ENCODE measurements at places on chromosomes 7 and 10.

GRCh38 chr10:71471006-71471405 is 74.3 kb downstream of the CDH23 start:
- DNase-seq = no peak

- no peak for DNase-seq
Measured at GRCh38 chr10:105328503-105329133, 687.5 kb downstream of the SORCS3 start.

GRCh38 chr10:89242345-89242684 is 9.3 kb downstream of the LIPA start:
- no peak for DNase-seq

GRCh38 chr10:118310822-118311221 is 31.3 kb downstream of the FAM204A start:
- DNase-seq = no peak

GRCh38 chr10:125006188-125006680 is 64.3 kb downstream of the ZRANB1 start:
- no peak for DNase-seq

GRCh38 chr7:88321694-88322093 is 15.0 kb upstream of the STEAP4 start:
- no peak for DNase-seq

- DNase-seq = no peak
Measured at GRCh38 chr10:78276139-78276538, 242.5 kb downstream of the RPS24 start.

- DNase-seq = no peak
Measured at GRCh38 chr7:152760854-152761748, 1.5 kb downstream of the ACTR3B start.

DNA sequence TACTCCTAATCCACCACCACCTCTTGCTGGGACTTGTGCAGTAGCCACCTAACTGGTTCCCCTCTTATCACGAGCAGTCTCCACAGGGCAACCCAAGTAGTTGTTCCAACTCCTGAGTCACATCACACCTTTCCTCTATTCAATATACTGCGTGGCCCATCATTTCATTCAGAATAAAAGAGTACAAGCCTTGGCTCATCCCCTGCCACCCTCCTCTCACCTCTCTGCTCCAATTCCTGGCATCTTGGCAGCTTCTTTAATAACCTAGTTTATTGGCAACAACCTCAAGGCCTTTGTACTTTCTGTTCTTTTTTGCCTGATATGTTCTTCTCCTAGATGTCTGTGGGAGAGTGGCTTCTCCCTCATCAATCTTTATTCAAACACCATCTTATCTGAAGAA is 199.4 kb downstream of the KIAA1217 start:
- no peak for DNase-seq

- no peak for DNase-seq
Measured at GRCh38 chr7:16615228-16615627, 30.3 kb downstream of the ANKMY2 start.

DNA sequence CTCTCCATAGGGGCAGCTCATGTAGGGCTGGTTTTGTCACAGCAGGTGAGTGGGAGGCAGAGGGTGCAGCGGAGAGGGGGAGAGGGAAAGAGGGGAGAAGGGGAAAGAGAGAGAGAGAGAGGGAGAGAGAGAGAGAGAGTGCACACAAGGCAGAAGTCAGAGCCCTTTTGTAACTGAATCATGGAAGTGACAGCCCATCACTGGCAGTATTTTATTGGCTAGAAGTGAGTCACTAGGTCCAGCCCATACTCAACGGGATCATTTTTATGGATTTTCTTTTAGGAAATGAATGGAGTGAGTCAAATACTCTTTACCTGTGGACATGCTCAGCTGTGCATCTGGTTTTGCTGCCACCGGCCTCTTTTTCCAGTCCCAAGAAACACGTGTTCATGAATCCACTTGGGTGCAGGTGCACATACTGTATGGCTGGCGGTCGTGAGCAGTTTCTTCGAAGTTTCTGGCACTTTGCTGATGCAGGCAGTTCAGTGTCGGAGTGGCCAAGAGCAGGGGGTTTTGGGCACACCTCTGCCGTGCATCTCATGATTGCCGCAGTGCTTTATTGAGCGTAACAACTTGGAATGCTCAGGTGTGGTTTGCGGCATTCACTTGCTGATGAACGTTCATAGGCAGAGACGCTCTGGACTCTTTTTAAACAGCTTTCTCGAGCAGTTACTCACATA is 40.3 kb downstream of the DOCK1 start:
- DNase-seq = no peak

DNA sequence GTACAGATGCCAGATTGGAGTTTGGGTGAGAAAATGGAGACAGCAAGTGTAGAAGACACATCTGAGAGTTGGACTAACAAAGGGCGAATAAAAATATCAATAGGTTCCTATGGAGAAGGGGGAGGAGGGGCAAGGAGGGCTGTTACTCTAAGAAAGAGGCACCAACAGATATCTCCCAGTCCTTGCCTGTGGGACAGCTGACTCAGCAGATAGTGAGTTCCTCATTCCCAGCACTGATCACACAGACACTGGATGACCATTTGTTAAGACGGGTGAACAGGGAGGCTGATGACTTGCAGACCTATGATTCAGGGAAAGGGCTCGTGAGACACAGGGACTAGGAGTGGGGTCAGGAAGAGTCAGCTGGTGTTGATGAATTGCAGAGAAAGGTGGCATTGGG is 5.7 kb upstream of the PRR15 start:
- DNase-seq = no peak

DNA sequence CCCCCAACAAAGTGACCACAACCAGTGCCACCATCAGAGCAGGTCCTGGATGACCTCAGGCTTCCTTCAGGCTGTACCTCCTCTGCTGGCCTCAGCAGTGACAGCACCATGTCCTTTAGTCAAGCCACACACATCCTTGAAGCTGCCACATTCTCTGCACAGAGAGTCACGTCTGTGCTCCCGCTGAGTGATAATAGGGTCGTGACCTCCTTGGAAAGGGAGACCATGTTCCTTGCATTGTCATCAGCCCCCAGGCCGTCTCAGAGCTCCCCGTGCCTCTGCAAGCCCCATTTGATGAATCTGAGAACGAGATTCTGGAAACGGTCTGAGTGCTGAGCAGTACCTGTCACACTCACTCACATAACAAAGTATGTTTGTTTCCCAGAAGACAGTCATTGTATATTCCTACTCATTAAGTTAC is 106.5 kb upstream of the PRR15 start:
- no peak for DNase-seq

DNA sequence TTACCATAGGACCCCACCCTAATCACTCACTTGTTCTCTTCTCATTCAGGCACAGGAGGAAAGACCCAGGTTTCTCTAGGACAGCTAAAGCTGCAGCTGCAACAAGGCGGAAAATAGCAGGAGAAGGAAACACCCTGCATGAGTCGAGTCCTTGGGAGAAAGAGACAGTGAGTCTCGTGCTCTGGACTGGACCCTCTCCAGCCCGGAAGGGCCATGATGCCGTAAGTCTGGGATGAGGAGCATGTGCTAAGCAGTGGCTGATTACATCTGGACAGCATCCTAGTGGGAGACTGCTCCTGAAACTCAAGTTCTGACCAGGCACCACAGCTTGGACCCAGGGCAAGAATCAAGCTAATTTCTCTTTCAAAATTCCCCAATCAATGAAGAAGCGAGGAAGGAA is 39.4 kb downstream of the FBXW4 start:
- DNase-seq = no peak

DNA sequence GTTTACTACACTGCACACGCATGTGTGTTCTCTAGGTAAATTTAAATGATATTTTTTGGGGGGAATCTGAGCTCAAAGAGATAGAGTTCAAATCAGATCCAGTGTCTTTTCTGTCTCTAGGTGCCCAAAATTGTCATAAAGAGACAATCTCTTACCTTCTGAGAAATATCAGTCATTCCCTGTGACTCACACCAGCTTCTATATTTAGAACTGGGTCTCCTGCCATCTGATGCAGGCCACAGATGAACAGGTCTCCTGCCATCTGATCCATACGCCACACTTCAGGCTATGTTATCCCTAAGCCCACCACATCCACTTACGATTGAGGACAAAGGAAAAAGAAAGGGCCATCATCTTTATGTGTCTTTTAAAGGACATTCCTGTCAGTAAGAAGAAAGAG is 136.3 kb upstream of the LAMB4 start:
- DNase-seq = no peak

- no peak for DNase-seq
Measured at GRCh38 chr10:14068601-14069250, 262.0 kb downstream of the FRMD4A start.

- no peak for DNase-seq
Measured at GRCh38 chr7:37494926-37495325, 46.3 kb upstream of the ELMO1 start.

DNA sequence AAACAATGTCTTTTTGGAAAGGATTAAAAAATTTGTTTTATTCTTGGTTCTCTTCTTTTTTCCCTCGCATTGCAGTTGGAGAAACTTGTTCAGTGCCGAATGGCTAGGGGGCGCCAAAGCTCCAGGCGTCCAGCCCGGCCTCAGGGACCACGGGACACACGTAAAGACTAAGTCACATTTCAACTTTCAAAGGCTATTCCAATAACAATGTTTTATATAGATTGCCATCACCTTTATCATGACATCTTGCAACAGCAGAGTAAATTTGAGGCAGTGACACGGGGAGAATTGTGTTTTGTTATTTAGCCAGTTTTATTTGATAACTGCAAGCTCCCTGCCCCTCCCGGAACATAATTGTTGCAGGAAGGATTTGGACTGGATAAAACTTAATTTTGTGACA is 2.2 kb upstream of the IGFBP3 start:
- no peak for DNase-seq

DNA sequence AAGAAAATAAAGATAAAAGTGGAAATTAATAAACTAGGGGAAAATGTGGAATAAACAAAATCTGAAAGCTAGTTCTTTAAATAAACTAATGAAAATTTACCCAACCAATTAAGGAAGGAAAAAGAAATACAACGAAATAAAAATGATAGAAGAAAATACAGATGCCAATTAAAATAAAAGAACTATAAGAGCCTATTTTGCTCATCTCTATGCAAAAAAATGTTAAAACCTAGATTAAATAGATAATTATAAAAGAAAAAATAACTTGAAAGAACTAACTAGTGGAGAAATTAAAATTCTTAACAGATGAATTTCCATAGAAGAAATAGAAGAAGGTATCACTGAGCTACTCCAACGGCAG is 32.7 kb downstream of the PKD1L1 start:
- DNase-seq = no peak

DNA sequence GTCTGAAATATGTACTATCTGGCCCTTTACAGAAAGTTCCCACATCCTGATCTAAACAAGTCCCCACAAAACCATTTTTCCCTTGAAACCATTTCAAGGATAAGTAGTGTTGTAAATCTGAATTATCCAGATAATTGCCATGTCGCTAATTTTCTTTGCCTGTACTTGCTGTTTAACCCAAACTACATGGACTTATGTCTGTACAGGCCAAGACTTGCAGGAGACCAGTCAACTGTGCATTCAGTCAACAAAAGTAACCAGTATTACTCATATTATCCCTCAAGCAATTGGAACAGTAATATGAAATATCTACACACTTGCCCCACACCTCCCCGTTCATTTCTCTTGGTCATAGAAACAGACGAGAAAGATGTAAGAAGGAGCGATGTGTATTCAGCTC is 347.8 kb upstream of the NFE2L3 start:
- no peak for DNase-seq

GRCh38 chr7:63039882-63040281 is 958.8 kb upstream of the ZNF722 start:
- no peak for DNase-seq

DNA sequence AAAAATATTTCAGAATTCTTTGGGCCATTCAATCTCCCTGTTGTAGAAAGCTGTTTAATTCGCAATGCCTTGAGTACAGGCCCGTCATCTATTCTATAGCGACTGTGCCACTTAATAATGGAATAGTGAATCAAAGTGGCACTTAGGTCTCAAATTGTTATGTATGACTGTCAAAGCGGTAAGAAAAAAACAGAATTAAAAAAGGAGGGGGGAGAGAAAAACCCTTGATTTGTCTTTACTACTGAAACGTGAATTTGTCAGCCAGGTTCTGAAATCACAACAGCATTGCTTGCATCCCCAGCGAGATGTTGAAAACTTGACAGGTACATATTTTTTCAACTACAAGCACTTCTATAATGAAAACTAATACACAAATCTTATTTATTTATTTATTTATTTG is 320.9 kb downstream of the TFEC start:
- DNase-seq = no peak

- DNase-seq = no peak
Measured at GRCh38 chr10:21488246-21488956, 37.1 kb downstream of the SKIDA1 start.

GRCh38 chr10:122852261-122852660 is 6.6 kb upstream of the CUZD1 start:
- no peak for DNase-seq

DNA sequence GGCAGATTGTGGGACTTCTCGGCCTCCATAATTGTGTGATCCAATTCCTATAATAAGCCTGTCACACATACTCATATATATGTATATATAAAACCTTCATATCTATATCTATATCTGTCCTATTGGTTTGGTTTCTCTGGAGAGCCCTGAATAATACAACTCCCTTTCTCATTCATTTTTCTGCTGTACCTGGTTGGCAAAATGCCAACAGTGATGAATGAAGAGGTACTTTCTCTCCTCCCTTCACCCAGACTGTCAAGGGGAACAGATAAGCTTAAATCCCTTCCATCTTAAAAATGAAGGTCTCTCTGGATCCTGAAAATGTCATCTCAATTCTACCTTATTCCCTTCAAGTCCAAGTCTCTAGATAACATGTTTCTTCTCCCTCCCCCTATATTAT is 60.3 kb upstream of the FOXP2 start:
- DNase-seq = no peak

DNA sequence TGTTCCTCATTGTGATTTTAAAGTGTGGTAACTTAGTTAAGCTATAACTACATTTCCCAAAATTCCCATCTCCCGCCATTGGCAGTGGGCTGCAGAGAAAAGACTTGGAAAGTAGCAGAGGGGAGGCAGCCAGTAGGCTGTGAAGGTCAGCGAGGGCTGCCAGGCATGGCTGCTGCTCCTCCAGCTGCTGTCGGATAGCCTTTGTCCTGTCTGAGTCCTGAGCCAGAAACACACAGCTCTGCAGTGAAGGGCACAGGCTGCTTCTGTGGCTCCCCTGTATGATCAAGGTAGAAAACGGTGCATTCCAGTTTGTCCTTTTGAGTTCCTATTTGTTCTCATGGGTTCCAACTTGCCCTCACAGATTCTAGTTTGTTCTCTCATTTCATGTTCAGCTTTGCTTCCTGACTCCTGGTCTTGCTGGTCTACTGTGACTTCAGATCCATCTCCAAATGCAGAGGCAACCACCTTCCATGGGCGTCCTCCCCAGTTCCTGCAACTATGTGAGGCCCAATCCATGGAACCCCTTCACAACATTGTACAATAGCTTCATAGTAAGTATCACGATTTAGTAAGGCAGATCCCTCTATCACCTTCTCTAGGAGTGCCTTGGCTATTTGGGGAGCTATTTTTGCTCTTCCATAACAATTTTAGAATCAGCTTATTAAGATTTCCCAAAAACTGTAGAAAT is 31.7 kb downstream of the SYPL1 start:
- DNase-seq = no peak

DNA sequence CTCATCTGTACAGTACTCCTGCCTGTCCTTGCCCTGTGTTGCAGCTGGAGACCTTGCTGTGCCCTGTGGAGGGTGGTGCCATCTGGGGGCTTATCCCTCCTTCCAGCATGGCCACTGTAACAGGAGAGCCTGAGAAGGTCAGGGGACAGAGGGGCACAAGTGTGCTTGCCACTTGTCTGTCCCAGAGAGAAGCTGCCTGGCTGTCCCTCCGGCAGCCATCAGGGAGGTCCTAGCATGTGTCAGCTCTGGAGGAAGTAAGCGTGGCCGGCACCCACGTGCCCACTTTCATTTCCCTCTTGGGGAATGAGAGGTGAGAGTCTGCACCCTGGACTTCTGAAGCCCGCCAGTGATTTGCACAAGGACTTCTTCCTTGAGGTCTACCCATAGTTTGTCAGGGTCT is 97.0 kb upstream of the PPIF start:
- no peak for DNase-seq

Measured in activated CD4-positive, alpha-beta T cell treated with anti-CD3 and anti-CD28 coated beads, Interleukin-2, amount 50 U/mL, for 24 hours (primary cell).